ENCODE measurements at places on chromosomes 7 and 10.
A peak's percentile ranks its signal among the peaks of the same experiment; 100 is the strongest.

DNA sequence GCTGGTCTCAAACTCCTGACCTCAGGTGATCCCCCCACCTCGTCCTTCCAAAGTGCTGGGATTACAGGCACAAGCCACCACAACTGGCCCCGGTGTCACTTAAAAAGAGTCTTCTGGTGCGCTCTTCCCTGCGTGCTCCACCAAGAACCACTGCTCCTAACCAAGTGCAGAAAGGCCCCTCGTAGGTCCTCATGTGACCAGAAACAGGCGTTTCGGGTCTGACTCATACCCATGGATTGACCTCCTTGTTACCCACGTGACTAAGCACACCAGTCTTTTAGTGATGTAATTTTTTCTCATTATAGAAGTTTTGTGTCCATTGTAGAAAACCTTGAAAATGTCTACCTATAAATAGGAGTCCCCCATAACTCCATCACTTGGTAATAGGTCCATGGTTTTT is 13.9 kb downstream of the FKBP6 start:
- no peak for DNase-seq

DNA sequence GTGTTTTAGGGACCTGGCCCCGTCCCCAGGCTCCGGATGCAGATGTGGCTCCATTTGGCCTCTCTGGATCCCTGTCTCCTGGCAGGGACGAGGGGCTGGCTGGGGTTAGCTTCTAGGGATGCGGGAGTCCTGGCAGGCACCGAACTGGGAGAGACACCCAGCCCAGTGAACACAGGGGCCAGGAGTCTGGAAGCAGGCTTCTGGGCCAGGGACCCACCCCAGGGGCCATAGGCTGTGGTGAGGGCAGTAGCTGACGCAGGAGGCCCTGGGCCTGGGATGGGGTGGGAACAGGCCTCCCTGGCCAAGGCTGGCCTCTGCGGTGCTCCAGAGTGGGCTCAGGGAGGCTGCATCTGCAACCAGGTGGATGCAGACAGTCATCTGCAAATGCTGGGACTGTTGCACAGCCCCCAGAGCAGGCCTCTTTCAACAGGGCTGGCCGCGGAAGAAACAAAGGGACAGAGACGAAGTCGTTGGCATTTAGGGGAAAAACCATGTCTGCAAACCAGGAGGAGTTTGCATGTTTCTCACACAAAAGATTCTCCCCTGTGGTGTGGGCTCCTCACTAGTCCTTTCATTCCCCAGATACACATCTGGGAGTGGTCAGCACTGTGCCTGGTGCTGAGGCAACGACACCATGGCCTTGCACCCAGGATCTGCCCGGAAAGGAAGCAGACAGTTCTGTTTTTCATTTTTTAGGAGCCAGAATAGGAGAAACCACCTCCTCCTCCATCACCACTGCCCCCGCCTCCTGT is 36.4 kb upstream of the ZNF488 start:
- no peak for DNase-seq

- DNase-seq = peak; percentile 44
Observed at GRCh38 chr10:48306870-48307710, 613 bp downstream of the MAPK8 start.

DNA sequence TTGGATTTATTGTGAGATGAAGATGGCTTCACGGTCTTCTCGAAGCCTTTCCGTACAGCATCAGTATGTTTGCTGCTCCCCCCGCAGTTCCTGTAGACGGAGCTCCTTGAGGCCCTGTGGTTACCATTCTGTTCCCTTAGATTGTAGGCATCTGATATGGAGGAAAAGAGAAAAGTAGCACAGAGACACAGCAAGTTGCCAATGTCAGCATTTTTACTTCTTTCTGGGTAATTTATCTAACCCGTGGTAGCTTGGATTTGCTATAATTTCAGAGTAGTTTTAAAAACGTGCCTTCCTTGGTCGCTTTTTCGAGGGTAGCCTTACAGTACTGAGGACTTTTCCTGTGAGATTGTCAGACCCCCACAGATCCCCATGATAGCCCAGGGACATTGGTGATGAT is 37.5 kb downstream of the WDR37 start:
- DNase-seq = no peak

- DNase-seq = no peak
Observed at GRCh38 chr10:101101372-101101881, 29.7 kb upstream of the TLX1 start.

DNA sequence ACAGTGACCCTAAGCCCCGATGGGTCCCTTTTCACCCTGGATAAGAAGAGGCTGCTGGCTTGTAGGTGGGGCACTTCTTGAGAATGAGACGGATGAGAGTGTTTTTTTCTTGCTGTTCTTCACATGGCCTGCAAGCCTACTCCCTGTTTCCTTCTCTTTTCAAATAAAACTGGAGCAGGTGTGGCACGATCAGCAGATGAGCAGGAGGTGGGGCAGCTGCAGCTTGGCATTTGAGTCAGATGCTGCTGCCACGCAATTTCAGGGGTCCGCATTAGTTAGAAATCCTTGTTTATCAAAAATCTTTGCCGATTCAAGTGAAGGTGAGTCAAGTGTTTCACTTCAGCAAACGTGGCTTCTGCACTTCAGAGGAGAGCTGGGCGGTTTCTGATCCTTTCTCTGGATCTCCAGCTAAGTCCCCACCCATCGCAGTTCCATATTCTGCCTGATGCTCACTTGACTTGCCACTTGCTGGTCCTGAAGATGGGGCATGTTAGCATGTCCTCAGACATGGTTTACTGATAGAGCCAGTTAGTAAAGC is 20.8 kb downstream of the WDFY4 start:
- DNase-seq = no peak

DNA sequence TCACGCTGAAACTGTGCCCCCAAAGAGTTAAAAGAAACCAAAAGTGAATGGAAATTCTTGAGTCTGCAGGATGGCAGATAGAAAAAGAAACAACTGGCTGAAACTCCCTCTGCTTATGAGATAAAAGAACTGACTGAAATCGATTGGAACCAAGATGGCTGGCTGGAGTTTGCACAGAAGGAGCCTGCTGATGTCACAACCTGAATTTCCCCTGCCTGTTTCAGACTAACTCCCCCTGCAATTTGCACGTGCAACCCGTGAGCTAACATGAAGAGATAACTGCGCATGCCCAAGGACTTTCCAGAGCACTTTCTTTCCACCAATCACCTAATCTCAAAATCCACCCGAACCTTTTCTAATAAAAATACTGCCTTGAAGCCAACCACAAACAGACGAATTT is 435.5 kb downstream of the CALN1 start:
- no peak for DNase-seq

DNA sequence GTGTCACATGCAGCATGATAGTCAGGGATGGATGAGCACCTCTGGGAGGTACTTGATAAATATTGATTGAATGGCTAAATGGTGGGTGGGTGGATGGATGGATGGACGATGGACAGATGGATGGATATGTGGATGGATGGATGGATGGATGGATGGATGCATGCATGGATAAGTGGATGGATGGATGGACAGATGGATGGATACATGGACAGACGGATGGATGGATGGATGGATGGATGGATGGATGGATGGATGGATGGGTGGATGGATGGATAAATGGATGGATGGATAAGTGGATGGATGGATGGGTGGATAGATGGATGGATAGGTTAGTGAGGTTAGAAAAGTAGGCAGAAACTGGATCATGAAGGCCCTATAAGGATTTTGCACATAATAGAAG is 37.4 kb downstream of the PTPRE start:
- DNase-seq = no peak

DNA sequence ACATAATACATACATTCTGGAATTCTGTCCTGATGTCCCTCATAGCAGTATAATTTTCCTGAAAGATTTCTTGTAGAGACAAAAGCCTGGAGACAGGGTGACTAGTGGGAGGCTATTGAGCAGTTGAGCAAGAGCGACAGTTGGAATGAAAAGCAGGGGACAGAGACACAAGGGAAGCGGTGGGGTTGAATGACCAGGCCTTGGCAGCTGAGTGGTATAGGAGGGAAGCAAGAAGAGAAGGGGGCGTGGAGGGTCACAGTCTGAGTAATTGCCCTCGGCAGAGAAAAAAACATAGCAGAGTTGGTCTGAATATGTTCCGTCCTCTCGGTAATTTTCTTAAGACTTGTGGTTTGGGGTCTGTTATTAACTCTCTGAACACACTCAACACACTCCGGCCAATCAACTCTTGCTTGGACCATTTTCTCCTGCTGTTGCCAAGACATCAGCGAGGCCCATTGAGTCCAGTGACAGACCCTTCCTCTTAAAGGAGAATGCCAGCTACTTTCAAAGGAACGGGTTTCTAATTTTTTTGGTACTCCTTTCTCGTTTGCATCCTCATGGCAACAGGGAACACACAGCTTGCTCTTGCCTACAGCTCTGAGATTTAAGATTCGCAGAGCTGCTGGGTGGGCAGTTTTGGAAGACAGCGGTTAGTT is 5.3 kb upstream of the ACTR3B start:
- DNase-seq = no peak

DNA sequence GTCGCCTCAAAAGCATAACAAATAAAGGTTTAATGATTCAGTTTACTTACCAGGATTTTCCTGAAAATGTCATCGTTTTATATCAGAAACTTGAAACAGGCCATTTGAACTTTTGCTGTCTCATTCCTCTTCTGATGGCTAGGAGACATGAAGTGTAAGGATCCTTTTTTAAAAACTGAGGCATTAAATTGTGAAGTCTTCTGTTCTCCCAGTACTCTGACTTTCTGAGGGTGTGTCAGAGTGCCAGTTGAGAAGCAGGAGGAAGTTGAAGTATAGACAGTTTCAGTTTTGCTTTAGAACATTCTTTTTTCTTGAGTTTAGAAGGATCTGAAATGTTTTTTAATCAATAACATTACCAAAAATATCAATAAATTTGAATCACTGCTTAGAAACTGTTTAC is at the start of gene SAMD9L:
SAMD9L (minus strand) TSS at position 242 of the 400 bp plus-strand sequence. CDS start 12,414 bp downstream, outside the sequence.
- no peak for DNase-seq

DNA sequence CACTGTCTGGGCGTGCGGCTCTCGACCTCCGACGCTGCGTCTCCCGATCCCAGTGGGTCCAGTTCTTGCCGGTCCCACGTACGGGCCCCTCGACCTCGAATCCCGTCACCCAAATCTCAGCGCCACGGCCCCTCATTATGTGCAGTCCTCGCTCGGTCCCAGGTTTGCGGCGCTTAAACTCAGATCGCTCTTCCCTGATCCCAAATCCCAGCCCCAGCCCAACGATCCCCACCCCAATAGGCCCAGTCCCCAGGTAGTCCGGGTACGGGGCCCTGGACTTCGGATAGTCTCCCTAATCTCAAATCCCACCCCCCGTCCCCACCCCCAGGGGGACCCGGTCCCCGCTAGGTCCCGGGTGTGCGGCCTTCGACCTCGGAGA is 666 bp downstream of the HNRNPF start:
- no peak for DNase-seq

- DNase-seq = no peak
Observed at GRCh38 chr7:19415123-19415522, 269.9 kb upstream of the FERD3L start.

GRCh38 chr7:5431560-5432015 is 8.0 kb upstream of the TNRC18 start:
- no peak for DNase-seq

DNA sequence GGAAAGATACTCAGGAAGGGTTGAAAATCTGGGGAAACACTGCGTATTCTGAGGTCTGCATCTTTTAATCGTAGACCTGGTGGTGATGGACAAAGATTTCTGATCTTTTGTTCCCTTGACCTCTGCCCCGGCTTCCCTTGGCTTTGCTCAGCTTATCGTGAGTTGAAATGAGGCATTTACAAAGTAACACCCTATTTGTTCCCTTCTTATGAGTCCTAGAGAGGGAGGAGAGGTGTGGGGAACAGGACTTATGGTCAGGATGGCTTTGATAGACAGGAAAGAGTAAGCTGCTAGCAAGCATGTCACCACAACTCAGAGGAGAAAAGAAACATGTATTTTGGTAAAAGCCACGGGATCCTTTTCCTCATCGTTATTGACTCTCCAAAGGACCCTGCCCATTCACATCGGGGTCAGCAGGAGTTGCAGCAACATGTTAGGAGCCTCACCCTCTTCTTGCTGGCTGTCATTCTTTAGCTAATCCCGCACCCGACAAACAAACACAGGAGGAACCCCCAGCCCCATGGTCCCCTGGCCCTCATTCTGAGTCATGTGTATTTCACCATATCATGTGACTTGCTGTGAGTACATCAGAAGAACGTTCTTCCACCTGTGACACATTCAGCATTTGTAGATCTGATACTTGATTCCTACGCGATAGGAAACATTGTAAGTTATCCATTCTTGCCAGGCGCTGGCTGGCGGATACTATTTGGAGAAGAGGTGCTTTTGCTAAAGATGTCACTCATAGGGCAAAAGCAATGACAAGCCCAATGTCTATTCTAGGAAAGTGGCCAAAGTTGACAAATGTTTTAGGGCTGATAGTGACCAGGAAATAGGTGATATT is 170.1 kb downstream of the RTKN2 start:
- no peak for DNase-seq

DNA sequence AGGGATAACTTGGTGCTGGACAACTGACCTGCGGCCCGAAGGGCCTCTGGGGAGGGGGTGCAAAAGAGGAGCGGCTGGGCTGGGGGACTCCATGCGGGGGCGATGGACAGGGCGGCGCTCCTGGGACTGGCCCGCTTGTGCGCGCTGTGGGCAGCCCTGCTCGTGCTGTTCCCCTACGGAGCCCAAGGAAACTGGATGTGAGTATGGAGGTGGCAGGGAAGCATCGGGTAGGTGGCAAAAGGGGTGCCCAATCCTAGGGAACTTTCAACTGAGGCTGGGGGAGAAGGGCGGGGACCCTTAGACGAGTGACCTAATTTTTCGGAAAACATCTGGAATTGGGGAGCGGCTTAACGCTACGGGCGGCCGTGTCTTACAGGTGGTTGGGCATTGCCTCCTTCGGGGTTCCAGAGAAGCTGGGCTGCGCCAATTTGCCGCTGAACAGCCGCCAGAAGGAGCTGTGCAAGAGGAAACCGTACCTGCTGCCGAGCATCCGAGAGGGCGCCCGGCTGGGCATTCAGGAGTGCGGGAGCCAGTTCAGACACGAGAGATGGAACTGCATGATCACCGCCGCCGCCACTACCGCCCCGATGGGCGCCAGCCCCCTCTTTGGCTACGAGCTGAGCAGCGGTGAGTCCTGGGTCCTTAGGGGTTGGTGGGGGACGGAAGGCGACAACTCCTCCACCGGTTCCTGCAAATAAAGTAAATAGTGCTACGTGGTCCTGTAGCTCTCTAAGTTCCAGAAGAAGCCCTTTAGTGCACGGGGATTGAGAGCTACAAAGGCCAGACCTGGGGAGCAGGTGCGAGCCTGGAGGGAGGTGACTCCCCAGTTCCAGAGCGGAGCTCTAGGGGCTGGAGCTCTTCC is 622 bp downstream of the WNT16 start:
- no peak for DNase-seq

GRCh38 chr7:87600130-87601124 is at the start of gene ABCB1:
Gene ABCB1 (minus strand): TSS chr7:87600884. CDS start chr7:87600184, 700 bp downstream.
- DNase-seq = no peak

DNA sequence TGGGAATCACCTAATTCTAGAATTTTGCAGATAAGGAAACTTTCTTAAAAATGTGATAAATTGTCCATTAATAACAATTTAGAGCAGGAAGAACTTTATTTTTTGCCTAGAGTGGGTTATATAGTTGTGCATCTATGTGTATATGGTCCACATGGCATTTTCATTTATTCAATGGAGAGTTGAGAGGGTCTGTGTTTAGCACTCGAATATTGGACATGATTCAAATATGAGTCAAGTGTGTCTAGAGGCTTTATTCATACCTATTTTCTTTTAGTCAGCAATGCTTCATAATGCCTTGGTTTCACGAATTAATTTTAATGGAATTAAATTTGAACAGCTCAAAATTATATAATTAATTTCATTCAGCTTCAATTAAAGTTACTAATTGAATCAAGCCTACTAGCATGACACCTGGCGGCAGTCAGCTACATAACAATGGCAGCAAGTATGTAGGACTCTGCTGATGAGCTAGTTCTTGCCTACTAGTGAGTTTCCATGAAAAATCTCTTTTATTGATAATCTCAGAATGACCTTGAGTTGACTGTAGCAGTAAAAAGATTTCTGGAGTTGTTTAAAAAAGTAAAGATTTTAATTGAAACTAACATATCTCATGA is 17.7 kb downstream of the MDFIC start:
- DNase-seq = no peak
